ENCODE measurements at places on chromosomes 13 and 19.

DNA sequence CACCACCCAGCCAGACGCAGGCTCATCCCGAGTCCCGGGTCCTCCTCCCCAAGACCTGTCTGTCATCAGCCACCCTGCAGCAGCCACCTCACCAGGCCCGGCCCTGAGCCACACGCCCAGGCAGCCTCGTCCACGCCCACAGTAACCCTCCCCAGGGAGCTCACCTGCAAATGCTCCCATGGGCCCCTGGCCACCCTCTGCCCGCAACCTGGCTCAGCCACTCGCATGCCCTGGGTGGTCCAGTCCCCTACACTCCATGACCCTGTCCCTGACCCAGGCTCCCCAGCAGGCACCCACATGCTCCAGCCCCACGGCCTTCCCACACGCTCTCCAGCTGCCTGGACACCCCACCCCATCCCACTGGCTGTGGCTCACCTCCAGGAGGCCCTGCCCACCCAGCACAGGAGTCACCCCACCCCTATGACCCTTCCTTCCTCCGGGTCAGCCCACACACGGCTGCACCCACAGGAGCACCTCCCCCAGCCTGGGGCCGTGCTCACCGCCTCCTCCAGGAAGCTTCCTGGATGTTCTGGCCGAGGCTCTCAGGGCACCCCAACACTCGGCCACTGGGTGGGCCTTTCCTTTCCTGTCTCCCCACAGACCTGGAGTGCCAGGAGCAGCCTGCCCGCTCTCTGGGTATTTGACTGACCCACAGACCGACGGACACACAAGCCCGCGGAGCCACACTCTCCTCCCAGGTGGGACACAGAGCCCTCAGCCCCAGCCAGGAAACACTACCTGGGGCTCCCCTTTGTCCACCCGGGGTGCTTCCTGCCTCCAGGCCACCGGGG, 3.6 kb downstream of the TMEM259 start:
- DNase-seq = no peak

DNA sequence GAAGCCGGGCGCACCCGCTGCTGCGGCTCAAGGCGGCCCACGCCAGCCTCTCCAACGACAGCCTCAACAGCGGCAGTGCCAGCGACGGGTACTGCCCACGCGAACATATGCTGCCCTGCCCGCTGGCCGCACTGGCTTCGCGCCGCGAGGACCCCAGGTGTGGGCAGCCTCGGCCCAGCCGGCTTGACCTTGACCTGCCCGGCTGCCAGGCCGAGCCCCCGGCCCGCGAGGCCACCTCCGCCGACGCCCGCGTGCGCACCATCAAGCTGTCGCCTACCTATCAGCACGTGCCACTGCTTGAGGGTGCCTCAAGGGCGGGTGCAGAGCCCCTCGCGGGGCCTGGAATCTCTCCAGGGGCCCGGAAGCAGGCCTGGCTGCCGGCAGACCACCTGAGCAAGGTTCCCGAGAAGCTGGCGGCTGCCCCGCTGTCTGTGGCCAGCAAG, 13.0 kb downstream of the C19orf25 start:
- DNase-seq = no peak

GRCh38 chr19:1847684-1848398, 442 bp downstream of the REXO1 start:
- DNase-seq = no peak

DNA sequence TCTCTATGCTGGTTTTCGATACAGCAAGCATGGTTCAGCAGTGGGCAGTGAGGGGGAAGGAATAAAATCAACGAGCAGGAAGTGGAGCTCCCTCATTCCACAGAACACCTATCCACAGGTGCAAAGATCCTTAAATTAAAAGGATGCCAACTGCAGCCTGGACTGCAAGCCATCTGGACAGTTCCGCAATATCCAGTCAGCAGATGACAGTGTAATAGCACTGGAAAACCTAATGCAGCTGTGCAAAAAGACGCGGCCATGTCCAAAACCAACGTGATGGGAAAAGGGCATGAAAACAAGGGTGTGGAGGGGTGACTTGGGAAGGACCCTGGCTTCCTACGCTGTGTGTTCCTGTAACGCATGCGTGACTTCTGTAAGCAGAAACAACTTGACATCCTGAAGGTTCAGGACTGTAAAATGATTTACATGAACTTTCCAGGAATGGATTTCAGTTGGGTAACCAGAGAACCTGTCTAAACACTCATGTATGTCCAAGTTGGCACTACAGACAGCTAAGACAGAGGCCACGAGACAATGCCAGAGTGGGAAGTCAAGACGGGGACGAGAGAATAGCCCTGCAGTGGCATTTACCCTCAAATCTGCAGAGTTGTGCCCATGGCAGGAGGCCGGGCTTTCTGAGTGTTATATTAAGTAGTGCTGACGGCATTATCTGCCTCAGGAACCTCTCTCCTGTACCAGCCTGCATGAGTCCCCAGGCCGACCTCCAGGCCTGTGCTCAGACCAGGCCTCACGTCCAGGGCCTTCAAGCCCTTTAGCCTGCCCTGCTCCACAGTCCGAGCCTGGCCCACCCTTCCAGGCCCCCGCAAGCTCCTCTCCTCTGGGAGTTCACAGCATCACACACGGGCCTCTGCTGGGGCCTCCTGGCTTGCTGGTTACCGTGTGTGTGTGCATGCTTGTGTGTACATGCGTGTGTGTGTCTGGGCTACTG, 26.5 kb downstream of the CAPS start:
- no peak for DNase-seq

DNA sequence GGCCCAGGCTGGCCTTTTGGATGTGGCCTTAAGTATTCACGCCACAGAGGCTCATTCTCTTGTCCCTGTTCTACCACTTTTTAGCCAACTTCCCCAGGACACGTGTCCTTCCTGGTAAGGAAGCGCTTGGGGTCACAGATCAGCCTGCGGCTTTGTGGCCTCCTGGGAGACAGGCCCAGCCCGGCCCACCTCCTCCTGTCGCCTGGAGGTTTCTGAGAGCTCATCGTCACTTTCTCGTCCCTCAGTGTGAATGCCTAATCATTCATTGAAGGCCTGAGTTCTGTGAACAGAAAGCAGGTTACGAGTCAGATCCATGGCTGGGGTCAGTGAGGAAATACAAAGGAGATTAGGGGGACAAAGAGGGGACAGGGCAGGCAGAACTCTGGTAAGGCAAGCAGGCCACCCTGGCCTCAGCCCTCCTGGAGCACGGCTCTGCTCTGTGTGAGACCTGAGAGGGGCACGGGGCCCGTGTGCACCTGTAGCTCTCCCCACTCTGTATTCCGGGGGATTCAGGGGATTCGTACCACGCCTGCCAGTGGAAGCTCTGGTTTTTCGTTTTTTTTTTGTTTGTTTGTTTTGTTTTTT, 38.6 kb upstream of the TSHZ3 start:
- DNase-seq = no peak

DNA sequence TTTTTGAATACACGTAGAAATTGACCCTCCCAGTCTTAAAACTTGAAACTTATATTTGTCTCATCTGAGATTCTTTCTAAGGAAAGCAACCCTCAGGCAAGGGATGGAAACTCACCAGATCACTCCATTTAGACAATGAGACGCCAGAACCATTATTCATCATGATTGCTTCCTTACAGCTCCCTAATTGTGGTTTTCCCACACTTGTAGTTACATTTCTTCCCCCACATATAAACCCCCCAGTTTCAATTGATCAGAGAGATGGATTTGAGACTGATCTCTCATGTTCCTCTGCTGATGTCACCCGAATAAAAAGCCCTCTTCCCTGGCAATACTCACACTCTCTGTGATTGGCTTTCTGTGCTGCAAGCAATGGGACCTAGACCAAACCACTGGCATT, 197.9 kb upstream of the STARD13 start:
- no peak for DNase-seq

DNA sequence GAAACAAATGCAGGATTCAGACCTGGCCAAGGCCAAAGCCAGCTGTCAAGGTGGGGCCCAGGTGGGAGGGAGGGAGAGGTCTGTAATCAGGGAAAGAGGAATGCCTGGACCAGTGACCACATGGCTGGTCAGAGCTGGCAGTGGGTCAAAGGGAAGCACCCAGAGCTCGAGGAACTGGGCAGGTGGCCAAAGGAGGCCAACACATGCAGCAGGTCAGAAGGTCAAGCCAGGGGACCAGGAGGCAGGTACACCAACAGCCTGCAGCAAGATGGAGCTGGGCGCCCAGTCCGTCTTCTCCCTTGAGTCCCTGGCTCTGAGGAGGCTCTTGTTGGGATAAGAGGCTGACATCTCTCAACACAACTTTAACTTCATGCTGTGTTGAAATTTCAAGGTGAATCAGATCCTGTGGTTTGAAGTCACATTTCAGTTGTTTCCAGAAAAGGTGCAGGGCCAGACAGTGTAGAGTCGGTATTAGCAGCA, 17.1 kb downstream of the GPATCH1 start:
- no peak for DNase-seq

GRCh38 chr13:112953591-112954487, 15.2 kb upstream of the MCF2L start:
- DNase-seq = no peak
